ENCODE measurements at places on chromosomes 1 and 21.
A peak's percentile ranks its signal among the peaks of the same experiment; 100 is the strongest.

DNA sequence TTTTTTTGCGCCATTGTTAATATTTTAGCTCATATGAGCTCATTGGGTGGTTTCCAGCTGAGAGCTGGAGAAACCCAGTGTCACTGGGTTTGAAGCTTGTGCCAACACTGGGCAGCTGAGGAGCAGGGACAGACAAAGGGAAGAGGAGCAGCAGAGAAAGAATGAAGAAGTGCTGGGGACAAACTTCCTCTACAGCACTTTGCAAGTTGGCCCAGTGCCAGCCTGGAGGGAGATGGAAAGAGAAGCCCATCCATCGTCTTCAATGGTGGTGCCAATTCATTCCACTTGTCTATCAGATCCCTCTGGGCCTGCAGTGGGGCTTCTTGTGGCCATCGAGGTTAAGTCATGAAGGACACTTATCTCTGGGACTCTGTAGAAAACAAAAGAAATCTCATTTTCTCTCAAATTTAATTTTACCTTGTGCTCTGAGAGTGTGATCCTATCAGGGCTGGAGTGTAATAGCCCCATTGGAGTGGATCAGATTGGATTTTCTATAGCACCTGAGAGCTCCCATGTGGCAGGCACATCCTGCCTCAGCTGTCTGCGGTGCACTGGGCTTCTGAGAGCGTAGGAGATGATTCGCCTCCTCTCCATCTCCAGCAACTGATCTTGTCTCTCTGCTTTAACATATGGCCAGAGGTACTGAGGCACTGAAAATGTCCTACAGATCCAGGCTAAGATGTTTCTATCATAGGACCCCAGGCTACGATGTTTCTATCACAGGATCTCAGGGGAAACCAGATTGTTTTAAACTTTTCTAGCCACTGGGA is 114.7 kb downstream of the TNR start:
- no peak for DNase-seq

- no peak for DNase-seq
These were observed 50.7 kb downstream of the KLHDC7A start for GRCh38 chr1:18531503-18531845.

GRCh38 chr1:45521413-45522323 is at the start of gene PRDX1:
PRDX1 (minus strand) TSS chr1:45521884; CDS start chr1:45519043, 2,841 bp downstream.
- DNase-seq = peak; percentile 98

GRCh38 chr1:107829036-107829770 is 135.8 kb downstream of the VAV3 start:
- peak; percentile 42 for DNase-seq

DNA sequence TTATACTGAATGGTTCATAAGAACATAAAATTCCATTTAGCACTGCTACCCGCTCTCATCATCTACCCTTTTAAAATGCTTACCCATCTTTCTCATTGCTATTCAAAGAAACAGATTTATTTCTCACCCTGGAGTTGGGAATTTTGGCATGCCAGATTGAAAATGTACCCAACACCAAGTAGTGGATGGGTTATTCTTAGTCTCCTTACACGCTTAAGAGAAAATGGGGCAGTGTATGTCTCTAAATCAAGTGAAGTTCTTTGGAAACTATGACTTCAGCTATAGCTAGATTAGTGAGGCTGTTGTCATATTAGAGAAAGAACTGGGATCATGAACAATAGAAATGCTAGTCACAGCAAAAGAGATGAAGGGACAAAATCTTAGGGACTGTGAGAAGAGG is 27.7 kb upstream of the ESRRG start:
- no peak for DNase-seq

DNA sequence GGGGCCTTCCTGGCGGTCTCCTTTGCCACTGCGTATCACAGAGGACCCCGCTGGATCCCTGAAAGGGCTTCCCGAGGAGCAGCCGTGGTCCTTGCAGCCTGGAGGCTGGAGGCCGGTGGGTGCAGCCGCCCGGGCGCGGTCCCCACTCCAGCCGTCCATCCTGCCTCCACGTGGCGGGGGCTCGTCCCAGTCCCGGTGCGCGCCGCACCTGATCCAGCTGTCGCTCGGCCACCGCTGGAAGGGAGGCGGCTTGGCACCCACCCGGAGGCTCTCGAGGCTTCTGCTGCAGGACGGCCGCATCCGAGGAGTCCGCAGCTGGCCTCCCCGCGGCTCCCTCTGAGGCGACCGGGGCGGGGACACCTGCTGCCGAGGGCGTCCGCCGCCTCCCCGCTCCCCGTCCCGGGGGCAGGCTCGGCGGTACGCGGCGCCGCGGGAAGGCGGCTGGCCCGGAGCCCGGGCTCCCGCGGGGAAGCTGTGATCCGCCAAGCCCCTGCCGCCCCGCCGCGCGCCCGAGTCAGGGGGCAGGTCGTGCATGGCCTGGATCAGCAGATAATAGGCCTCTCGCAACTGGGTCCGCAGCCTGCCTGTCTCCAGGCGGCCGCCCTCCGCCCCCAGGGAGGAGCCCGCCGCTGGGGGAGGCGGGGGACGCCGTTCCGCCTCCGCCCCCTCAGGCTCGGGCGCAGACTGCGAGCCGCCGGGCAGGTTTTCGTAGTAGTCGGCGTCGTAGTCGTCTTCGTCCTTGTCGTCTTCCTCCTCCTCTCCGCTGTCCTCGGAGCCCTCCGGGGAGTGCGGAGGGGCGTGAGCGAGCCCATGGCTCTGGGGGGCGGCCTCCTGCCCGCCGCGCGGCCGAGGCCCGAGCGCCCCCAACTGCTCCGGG is at the start of gene SYDE2:
TSS of gene SYDE2 (minus strand) at position 554 of the 877 bp plus-strand sequence. CDS start at position 534, 20 bp downstream.
- peak; percentile 78 for DNase-seq

- no peak for DNase-seq
These were observed 98.3 kb downstream of the LYPLAL1 start for GRCh38 chr1:219271818-219272535.

DNA sequence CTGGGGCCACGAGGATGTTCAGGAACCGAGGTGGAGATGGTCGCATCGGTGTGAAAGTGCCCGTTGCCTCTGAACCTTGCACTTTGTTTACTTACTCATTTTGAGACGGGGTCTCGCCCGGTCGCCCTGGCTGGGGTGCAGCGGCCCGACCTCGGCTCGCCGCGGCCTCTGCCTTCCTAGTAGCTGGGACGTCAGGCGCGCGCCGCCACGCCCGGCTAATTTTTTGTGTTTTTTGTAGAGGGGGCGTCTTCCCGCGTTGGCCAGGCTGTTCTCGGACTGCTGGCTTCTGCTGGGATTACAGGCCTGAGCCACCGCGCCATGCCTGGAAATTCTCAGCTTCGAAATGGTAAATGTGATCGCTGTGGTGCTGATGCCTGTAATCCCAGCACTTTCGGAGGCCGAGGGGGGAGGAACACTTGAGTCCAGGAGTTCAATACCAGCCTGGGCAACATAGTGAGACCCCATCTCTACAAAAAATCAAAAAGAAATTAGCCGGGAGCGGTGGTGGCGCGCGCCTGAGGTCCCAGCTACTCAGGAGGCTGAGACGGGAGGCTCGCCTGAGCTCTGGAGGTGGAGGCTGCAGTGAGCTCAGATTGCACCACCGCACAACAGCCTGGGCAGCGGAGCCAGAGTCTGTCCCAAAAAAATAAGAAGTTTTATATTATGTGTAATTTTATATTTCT is 684 bp upstream of the MRPL20 start:
- no peak for DNase-seq

- no peak for DNase-seq
These were observed 18.7 kb downstream of the UBL4B start for GRCh38 chr1:110130989-110131388.

GRCh38 chr21:34945288-34945687 is 103.8 kb downstream of the RUNX1 start:
- DNase-seq = no peak

- DNase-seq = no peak
These were observed 586 bp downstream of the CHI3L2 start for GRCh38 chr1:111227851-111228747.

DNA sequence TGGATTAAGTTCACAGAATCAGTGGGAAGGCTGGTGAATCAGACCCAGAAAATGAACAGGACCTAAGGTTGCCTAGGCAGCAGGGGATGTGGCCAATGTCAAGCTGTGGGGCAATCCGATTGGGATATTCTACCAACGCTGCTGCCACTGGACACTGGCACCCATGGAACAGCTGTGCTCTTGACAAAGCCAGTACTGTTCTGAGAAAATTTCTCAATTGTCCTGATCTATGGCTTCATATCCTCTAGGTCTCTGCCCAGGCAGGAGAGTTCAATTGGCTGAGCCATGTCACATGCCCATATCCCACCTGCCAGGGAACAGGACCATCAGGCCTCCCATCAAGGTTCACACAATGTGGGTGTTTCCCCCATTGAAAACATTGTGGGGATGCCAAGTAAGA is 6.2 kb downstream of the TACSTD2 start:
- DNase-seq = no peak

DNA sequence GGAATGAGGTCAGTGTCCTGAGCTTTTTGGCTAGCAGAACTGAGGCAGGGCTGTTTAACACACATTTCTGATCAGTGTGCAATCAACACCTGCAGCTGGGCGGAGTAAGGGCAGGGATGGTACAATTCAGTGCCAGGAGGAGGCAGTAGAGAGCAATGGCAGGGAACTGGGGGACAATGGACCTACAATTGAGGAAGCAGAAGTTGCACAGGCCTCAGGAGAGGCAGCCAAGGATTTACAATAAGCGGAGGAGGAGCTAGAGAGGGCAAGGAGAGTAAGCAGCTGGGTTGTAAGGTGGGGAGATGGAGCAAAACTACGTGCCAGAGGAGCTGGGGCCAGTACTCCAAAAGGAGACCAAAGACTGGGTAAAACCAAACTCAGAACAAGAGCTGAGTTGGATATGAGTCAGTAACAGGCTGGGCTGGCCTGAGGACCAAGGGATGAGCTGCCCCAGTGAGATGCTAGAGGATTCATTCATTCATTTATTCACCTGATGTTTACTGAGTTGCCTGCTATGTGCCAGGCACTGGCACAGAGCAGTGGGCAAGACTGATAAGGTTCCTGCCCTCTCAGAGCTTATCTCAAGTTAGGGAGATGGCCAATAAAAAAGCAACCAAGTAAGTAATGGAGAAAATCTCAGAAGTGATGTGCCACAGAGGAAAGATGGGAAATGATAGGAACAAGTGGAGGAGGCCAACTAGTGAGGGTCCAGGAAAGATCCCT is 10.4 kb upstream of the GALE start:
- peak; percentile 62 for DNase-seq

- DNase-seq = no peak
These were observed 45.6 kb downstream of the GNPAT start for GRCh38 chr1:231286603-231287002.

GRCh38 chr1:8639148-8639547 is 178.3 kb downstream of the RERE start:
- DNase-seq = no peak

DNA sequence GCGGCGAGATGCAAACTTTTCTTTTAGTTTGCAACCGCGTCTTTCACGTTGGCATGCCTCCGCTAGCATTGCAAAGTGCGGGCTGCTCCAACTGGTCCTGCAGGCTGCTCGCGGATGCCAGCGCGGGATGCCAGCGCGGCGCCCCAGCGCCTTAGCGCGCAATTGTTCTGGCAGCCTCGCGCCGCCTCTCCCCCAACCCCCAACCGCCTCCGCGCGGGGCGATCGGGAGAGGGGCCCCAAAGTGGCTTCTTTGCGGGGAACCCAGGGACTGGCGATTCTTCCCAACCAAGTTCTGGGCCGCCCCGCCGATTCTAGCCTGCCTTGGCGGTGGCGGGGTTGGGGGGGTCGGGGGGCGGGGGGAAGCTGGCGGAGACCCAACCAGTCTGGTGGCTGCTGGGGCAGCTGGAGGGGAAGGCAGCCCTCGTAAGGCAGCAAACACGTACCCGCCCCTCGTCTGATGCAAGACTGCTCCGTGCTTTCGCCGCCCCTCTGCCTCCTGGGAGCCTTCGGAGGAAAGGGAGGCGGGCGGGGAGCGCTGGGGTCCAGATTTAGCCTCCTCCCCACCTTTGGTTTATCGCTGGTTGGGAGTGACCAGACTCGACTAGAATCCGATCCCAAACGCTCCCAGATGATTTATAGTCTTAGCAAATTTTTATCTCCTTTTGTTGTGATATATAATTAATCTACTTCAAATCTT is 756 bp downstream of the PHGDH start:
- DNase-seq = no peak

GRCh38 chr1:107622966-107623365 is 342.0 kb downstream of the VAV3 start:
- no peak for DNase-seq

GRCh38 chr1:175169286-175170018 is 23.1 kb downstream of the KIAA0040 start:
- no peak for DNase-seq
